Activated CD4-positive, alpha-beta T cell treated with anti-CD3 and anti-CD28 coated beads, Interleukin-2, Interleukin-4, amounts not matched to agents 100 ng/mL and 50 ng/mL, durations not matched to agents 16 hours and 8 hours (primary cell): ENCODE measurements at places on chromosomes 7 and 10.
A peak's percentile ranks its signal among the peaks of the same experiment; 100 is the strongest.

- no peak for DNase-seq
Observed at GRCh38 chr10:88555190-88555908, 27.8 kb downstream of the RNLS start.

DNA sequence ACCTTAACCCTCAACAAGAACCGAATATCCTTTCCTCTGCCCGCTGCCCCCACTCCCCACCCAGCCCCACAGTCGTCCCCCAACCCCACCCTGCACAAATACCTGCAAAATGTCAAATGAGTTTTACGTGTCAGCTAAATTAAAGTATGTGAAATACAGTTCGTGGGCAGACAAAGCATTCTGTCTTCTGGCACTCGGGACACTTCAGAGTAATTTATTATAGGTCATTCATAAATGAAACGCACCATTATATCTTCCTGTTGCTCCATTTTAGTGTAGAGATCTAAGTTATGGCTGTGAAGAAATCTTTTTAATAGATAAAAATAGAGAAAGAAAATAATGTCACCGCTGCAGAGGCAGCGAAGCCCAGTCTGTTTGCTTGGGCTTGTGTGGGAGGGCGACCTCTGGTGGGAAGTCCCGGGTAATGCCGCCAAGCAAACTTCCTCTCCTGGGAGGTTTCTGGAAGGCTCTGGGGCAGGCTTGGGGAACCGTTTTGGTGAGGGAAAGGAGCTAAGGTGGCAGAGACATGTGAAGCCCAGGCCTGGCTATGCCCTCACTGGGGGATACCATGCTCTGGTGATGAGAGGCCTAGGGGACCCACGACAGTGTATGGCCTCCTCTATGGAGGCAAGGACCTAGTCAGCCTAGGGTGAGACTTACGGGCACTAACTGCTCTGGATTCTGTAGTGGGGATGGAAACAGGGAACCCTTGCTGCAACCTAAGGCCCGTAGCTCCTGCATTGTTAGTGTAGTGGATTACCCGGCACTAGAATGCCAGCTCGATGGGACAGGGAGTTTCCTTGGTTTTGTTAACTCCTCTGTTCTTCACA lies 604.9 kb downstream of the LRMDA start:
- peak; percentile 38 for DNase-seq

- no peak for DNase-seq
Observed at GRCh38 chr7:117640465-117640864, 160.6 kb downstream of the CFTR start.

GRCh38 chr10:130740166-130740565 lies 571.4 kb downstream of the TCERG1L start:
- DNase-seq, result no peak

DNA sequence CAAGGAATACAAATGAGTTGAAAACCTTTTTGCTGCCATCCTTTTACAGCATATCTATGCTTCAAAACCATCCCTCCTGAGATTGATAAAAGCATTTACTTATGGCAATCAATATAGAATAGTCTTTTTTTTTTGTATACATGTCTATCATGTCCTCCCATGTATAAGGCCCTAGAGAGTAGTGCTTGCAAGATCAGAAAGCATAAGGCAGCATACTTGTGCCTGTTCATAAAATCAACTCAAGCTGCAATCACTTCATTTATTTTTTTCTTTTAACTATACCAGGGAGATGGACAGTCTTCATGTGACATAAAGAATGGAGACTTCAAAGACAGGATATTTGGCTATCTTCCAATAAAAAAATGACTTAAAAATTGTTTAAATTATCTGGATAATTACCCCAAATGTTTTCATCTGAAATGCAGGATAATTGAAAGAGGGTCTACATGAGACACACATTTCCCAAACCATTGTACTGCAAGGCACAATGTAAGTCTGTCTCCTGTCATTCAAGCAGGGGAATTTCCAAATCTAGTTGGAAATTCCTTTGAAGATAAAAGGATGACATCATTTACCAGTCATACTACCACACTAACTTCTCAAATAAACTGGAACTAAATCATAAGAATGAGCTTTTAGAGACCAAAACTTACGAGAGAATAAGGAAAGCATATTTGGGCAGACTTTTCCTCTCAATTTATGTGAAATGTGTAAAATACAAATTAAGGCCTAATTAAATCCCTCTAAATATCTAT lies 22.5 kb downstream of the LRRN3 start:
- DNase-seq, result no peak

DNA sequence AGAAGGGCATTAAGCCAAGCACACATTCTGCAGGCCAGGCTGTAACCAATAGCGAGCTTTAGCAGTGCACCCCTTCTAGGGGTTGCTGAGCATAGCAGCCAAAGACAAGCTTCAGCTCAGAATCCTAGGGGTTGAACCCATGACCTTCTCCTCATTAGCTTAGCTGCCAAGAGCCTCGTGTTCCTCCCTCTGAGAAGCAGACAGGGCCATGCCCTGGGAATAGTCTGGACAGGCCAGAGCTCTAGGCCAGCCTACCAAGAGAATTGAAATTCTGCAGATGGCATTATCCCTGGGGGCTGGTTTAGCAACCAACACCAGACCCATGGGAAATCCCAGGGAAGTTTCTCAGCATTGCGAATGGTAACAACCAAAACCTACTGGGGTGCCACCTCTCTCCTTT lies 77.2 kb downstream of the PLXNA4 start:
- no peak for DNase-seq

DNA sequence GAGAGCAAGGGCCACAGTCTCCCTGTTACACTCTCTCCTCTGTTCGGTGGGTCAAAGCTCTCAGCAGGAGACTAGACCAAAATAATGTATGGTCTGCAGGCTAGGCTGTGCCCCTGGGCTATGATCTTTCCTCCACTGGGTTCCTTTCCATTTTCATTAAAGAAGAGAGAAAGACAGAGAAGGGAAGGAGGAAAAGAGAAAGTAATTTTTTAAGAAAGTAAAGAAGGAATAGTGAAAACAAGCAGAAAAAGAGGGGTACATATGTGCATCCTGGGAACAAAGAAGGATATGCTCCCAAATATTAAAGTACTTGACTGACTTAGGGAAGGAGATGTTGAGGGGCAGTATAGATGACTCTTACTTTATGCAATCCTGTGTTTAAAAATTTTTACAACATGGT lies 33.6 kb upstream of the PIK3AP1 start:
- no peak for DNase-seq
